Activated CD4-positive, alpha-beta T cell treated with anti-CD3 and anti-CD28 coated beads for 48 hours (primary cell): ENCODE measurements at places on chromosomes 5 and 9.
A peak's percentile ranks its signal among the peaks of the same experiment; 100 is the strongest.

GRCh38 chr5:78320401-78320800, 25.9 kb upstream of the AP3B1 start:
- no peak for DNase-seq

DNA sequence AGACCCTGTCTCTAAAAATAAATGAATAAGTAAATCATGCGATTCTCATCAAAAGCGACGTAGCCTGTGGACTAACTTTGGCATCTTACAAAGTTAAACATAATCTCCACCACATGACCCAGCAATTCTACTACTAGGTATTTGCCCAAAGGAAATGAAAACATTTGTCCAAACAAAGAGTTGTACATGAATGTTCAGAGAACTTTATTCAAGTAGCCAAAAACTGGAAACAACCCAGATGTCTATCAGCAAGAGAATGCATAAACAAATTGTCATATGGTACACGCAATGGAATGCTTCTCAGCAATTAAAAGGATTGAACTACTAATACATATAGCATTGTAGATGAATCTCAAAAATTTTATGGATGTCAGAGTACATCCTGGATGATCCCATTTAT, 82.6 kb downstream of the ADRB2 start:
- DNase-seq = no peak

- DNase-seq = no peak
These were observed 26.3 kb downstream of the MSX2 start for GRCh38 chr5:174750711-174751110.

- no peak for DNase-seq
These were observed 89.6 kb downstream of the SFXN1 start for GRCh38 chr5:175567954-175568353.

GRCh38 chr9:108158236-108158995, 668.8 kb upstream of the KLF4 start:
- no peak for DNase-seq

DNA sequence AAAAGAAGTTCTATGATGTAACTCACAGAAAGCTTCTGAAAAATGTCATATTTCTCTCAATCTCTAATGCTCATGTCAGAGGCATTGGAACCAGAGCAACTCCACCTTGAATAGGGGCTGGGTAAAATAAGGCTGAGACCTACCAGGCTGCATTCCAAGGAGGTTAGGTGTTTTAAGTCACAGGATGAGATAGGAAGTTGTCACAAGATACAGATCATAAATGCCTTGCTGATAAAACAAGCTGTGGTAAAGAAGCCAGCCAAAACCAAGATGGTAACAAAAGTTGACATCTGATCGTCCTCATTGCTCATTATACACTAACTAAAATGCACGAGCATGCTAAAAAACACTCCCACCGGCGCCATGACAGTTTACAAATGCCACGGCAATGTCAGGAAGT, 411.1 kb upstream of the GRIA1 start:
- no peak for DNase-seq

GRCh38 chr9:81825846-81826516, 102.2 kb upstream of the SPATA31D4 start:
- DNase-seq = no peak

- DNase-seq = no peak
These were observed 20.9 kb downstream of the CYFIP2 start for GRCh38 chr5:157286761-157287211.

DNA sequence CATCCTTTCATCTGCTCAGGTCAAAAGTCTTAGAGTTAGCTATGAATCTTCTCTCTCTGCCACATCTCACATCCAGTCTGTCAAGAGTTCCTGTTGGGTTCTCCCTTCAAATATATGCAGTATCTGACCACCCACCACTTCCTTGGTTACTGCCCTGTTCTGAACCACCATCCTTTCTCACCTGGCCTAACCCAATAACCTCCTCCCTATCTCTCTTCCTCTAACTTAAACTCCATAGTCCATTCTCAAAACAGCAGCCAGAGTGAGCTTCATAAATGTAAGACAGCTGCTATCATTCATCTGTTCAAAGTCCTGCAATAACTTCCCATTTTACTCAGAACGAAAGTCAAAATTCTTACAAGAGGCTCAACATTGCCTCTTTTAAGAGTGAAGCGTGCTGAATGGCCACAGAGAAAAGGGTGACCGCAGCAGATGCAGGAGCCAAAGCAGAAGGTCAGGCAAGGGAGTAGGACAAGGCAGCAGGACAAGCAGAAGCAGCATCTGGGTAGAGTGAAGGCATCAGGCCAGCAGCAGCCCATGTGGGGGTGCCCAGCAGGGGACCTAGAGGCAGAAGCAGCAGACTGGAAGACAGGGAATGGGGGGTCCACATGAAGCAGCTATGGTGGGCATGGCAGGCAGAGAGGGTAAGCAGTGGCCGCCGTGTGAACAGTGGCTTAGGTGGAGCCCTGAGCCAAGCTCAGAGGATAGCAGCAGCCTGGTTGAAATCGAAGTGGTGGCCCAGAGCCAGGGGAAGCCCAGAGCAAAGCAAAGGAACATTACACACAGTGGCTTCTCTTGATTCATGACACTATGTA, 39.3 kb upstream of the CDC42SE2 start:
- DNase-seq = no peak

- DNase-seq = no peak
These were observed 277.5 kb downstream of the CEMIP2 start for GRCh38 chr9:71490810-71491209.

DNA sequence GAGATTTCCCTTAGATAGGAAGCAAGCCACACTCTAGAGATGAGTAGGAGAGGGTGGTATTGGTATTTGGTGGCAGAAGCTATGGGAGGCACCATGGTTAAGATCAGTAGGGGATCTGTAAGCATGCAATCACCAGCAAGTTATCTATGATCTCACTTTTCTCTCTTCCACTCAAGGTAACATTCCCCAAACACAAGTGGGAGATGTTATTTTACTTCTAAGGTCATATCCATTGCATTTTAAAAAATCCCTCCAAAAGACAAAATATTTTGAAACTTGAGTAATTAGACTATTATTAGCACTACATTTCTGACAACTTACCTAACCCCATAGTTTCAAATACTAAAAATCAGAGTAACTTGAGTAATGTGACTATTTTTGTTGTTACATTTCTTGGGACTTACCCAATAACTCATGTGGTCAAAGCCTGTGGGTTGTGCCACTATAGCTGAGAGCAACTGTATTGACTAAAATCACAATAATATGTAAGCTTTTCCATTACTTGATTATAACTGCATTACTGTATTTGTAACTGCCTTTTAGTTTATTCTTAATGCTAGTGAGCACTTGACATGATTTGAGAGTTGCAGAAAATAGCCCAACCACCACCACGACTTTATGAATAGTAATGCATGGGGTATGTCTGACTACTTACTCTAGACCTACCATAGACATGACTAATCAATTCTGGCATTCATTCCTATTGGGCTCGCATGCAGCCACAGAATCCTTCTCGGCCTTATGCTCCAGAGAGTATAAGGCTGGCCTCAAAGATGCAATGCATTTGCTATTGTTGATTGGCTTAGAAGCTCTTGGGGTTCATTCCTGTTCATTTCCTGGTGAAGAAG, 264.7 kb downstream of the TRIM32 start:
- no peak for DNase-seq

DNA sequence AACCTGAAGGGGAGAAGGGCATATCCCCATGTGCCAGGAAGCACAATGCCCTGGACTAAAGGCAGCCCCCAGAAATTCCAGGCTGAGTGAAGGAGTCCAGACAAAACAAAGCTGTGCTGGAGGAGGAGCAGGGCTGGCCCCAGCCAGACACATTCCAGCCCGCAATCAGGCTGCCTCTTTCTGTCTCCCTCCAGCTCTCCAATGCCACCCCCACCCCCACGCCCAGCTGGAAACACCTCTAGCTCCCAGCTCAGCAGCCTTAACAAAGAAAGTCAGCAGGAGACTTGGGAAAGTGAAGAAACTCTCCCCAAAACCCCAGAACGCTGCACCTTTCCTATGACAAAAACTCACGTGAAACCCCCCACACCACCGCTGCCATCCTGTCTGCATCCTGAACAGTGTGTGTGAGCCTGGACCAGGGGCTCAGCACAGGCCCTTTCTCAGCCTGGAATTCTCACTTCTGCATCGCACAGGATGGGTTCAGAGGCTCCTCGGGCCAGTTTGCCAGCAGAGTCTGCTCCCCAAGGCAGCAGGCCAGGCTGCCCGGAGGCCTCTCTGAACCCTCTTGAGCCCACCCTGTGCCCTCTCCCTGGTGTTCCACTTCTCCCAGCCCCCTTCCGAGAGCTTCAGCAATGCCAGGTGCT, 96.2 kb upstream of the ICE1 start:
- DNase-seq = no peak

DNA sequence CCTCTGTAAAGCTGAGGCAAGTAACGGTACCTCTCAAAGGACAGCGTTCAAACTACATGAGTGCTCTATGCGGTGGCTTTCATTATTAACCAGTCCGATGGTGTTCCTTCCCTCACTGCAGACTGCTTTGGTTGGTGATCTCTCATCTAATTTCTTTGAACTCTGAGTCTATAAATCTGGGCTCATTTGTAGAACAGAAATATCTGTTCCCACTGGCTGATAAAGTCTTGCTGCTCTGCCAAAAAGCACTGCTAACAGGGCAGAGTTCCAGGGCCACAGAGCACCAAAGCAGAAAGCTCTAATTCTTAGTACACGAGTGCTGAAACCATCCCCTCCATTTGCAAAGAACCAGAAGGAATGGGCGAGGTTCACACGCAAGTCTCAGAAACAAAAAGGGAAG, 81.9 kb downstream of the MED27 start:
- no peak for DNase-seq

GRCh38 chr5:50767588-50767987, 101.2 kb downstream of the PARP8 start:
- no peak for DNase-seq

- DNase-seq = no peak
These were observed 576.5 kb downstream of the CSNK1G3 start for GRCh38 chr5:124088289-124089032.

GRCh38 chr9:112063586-112063985, 111.5 kb downstream of the SUSD1 start:
- no peak for DNase-seq

DNA sequence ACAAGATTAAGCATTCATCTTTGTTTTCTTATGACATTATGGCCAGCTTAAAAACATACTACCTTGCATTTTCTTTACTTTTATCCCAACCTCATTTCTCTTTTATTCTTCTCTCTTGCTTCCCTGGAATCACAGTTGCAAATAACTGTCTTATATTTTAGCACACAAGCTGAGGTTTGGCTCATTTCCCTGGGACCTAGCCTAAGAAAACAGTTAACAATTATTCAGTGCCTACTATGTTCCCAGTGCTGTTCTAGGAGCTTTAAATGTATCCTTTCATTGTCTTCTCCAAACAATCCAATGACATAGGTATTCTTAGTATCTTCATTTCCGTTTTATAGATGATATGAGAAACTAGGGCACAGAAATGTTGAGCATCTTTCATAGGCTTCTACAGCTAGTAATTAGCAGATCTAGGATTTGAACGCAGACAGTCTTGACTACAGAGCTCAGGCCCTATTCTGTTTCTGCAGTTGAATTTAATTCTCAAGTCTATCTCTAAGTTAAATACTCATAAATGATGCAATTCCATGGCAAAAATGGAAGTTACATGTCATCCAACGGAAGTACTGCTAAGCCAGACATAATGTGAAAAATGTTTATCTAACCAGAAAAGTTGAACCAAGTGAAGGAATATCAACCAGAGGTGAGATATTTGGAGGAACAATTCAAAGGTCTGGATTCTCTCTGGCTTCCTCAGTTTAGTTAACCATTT, 52.3 kb upstream of the MTAP start:
- DNase-seq = no peak

DNA sequence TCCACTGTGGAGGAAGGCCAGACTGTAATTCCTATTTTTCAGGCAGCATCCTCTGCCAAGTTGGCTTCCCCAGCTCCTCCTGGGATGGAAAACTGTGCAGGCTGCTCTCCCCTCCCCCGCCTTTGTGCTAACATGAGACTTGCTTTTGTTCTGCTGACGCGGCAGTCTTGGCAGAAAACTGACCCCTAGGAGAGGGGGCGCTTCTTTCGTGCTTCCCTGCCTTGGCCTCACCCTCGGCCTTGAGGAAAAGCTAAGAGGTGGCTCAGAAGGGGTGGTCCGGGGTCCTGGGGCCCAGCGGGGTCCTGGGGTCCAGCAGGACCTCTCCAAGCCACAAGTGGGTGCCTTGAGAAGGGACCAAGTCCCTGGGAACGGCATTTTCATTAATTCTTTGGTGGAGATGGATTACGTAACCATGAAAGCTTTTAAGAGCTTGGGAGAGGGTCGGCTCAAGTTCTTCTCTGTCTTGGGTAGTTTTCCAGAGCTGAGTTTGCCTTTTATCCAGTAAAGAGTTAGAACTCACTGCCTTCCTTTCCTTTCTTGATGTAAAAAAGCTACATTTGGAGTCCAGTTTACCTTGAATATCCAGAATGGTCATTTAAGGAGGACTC, 51.0 kb downstream of the SH3PXD2B start:
- no peak for DNase-seq

GRCh38 chr5:122704247-122705036, 70.4 kb upstream of the SNX2 start:
- no peak for DNase-seq

DNA sequence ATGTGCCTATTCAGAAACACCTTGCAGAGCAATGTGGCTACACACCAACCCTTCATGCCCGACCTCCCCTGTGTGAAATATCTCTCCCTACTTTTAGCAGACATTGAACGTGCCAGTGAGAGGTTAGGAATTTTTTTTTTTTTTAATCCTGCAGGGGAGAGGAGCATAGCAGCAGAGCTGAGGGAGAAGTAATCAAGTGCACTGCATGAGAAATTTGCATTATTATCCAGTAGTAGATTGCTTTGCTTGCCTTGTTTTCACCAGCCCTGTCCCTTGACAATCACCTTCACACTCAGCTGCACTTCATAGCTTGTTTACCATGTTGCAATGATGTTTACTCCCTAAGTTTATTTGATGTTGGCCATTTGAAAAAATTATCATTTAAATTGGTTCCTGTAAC, 489.6 kb upstream of the ZNF608 start:
- DNase-seq = no peak

- DNase-seq = no peak
These were observed 65.4 kb upstream of the KLF9 start for GRCh38 chr9:70479880-70480291.

GRCh38 chr5:176413255-176413565, 3.1 kb downstream of the CLTB start:
- DNase-seq = no peak

DNA sequence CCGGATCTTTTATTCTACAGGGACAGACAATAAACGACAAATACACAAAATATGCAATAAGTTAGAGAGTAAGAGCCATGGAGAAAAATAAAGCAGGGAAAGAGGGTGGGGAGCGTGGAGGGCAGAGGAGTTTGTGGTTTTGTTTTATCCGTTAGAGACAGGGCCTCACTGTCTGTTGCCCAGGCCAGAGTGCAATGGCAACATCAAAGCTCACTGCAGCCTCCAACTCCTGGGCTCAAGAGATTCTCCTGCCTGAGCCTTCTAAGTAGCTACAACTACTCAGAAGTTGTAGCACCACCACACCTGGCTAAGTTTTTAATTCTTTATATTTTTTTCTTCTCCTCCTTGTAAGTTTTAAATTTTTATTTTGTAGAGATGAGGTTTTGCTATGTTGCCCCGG, 54.5 kb upstream of the CTNNA1 start:
- no peak for DNase-seq

- peak; percentile 51 for DNase-seq
These were observed 52.8 kb upstream of the TUT7 start for GRCh38 chr9:86407022-86407421.
